Activated T-helper 2 cell treated with anti-CD3 and anti-CD28 coated beads, Interferon-gamma antibody, Interleukin-2, Interleukin-4, amounts not matched to agents 10 μg/mL and 5 μg/mL and 100 μg/mL, durations not matched to agents 14 hours and 24 hours and 36 hours (primary cell): ENCODE measurements at places on chromosomes 3 and 15.

DNA sequence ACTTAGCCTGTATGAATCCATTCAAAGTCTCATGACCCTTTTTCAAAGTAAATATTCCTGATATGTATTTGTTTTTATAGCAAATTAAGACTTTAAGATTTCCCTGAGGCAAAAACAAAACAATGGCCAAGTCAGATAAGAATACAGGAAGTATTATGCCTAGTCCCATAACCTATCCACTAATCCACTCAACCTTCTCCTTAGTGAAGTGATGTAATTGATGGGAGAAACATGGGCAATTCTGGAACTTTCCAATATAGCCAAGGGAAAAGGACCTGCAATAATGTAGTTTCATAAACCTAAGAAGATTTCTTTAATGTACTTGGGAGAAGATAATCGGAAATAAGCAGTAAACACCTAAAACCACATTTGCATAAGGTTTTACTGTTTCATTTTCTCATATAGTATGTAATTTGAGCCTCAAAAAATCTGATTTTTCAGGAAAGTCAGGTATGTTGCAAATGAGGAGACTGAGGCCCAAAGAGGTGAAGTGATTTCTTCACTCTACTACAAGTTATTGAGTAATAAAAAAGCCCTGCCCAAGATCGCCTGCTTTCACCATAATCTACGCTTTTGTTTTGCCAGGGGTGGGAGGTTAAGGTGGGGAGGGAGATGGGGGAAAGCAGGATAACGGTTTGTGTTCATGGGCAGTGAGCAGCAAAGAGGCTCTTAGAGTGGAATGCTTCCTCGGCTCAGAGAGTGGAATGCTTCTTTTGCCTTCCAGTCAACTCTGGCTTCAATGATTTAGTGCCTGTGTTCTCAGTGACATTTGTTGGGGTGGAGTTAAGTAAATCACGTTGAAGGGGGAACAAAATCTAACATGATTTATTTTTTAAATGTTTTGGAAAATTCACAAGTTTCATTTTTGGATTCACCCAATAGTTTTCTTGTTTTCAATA, 95.0 kb upstream of the FNDC3B start:
- peaks cover 4% of the 10 kb centered on the region for H3K4me1 ChIP-seq
- peaks cover 17% of the 10 kb centered on the region for H3K27me3 ChIP-seq
- no peaks in the 10 kb centered on the region for H3K36me3 ChIP-seq
- H3K4me3 ChIP-seq = no peak overlapping the region
- no peak overlapping the region for H3K27ac ChIP-seq

DNA sequence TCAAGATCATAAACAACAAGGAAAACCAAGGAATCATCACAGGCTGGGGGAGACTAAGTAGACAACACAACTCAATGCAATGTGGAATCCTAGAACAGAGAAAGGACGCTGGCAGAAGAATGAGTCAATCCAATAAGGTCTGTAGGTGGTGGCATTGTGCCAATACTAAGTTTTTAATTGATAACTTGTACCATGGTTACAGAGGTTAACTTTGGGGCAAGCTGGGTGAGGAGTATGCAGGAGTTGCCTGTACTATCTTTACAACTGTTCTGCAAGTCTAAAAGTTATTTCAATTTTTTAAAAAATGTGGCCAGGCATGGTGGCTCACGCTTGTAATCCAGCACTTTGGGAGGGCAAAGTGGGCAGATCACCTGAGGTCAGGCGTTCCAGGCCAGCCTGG, 46.2 kb downstream of the RORA start:
- no peak overlapping the region for H3K27ac ChIP-seq
- peaks cover 38% of the 10 kb centered on the region for H3K27me3 ChIP-seq

DNA sequence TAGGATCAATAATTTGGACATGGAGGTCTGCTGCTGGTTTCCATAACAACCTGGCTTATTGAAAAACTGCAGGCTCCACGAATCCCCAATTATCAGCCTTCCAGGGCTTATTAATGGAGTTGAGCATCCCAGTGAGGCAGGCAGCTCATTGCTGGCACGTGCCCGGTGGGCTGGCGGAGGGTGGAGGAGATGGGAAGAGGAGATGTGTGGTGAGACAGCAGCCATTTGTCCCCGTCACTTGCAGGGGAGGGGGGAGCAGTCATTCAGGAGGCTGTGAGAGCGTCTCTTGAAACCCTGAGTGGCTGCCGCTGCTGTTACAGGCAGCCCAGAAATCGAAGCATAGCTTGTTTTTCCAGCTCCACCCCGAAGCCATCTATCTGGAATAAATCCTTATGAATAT, 70.6 kb downstream of the GAP43 start:
- no peak overlapping the region for H3K27ac ChIP-seq
- H3K4me3 ChIP-seq = no peak overlapping the region
- DNase-seq = no peak
- peaks cover 15% of the 10 kb centered on the region for H3K27me3 ChIP-seq
- no peaks in the 10 kb centered on the region for H3K36me3 ChIP-seq
- no peaks in the 10 kb centered on the region for H3K4me1 ChIP-seq

DNA sequence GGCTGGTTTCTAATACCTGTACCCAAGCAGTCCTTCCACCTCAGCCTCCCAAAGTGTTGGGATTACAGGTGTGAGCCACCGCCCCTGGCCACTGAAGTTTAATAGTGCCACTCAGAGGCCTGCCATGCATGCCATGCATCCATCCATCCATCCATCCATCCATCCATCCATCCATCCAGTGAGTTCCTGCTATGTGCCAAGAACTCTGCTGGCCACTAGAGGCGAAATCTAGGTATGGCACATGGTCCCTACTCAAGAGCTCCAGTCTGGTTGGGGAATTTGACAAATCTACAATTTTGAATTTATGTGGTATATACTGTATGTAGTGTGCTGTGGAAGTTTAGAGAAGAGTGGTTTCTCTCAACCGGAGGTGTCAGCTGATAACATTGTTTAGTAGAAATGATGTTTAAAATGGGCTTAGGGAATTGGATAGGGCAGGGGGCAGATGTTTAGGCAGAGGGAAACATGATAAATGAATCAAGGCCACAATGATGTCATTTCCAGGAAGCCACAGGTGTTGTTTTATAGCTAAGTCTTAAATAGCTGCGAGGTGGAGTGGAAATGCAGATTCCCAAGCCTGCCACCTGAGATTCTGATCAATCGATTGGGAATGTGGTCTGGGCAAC, 384.4 kb upstream of the C2CD4B start:
- H3K27me3 ChIP-seq = peaks cover 14% of the 10 kb centered on the region
- H3K4me1 ChIP-seq = peaks cover 4% of the 10 kb centered on the region
- no peak overlapping the region for H3K27ac ChIP-seq
- H3K4me3 ChIP-seq = no peak overlapping the region
- DNase-seq = no peak

DNA sequence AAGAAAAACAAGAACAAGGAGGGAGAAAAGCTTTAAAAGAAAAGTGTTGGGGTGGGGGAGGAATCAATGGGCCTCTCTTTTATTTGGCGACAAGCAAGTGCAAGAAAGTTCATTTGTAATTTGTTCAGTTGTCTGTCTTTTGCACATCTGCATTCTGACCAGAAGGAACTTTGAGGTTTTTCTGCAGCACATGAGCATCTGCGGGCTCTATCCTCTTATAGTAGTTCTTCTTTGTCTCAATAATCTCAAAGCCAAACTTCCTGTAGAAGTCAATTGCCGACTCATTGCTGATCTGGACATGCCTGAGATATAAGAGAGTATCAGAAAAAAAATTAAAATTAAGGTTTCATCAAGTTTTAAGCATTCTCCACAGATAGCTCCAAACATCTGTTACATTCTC, 24.4 kb downstream of the NAA50 start:
- DNase-seq = no peak
- peak overlapping the region; percentile 71 for H3K27ac ChIP-seq
- no peak overlapping the region for H3K4me3 ChIP-seq
- H3K4me1 ChIP-seq = peaks cover 24% of the 10 kb centered on the region
- H3K27me3 ChIP-seq = no peaks in the 10 kb centered on the region
- H3K36me3 ChIP-seq = peaks cover 65% of the 10 kb centered on the region

DNA sequence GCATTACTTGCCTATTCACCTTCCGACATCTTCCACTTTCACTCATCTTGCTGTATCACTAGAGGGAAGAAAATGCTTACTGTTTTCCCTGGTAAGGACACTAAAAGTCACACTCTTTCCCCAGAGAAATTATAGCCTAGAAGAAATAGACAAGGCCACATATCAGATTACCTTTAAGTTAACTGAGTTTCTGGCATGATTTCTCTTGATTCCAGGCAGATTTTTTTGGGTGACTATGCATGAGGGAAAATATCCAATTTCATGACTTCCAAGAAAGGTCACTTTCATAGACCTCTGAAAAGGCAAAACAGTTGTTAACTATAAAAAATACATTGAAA, 30.3 kb downstream of the TCF12 start:
- no peak overlapping the region for H3K27ac ChIP-seq
- peaks cover 42% of the 10 kb centered on the region for H3K36me3 ChIP-seq
- no peaks in the 10 kb centered on the region for H3K27me3 ChIP-seq
- peaks cover 5% of the 10 kb centered on the region for H3K4me1 ChIP-seq

DNA sequence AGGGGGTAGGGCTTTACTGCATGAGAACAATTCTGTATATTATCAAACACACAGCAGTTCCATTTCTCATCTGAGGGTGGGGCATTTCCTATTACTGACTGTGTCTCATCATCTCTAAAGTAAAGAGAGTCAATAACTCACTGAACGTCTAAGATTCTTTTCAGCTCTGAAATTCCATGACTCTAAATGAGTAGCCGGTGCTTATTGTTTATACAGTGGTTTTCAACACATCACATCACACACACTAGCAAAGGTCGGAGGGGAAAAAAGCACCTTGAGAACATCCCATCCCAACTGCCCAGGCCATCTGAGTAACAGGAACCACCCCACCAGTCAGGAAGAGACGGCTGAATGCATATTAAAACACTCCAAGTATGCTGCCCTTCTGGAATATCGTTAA, 196.0 kb downstream of the SUCLG2 start:
- H3K4me1 ChIP-seq = peaks cover 8% of the 10 kb centered on the region
- no peak for DNase-seq
- H3K27ac ChIP-seq = no peak overlapping the region
- peaks cover 6% of the 10 kb centered on the region for H3K36me3 ChIP-seq
- H3K27me3 ChIP-seq = no peaks in the 10 kb centered on the region
- H3K4me3 ChIP-seq = no peak overlapping the region
